ENCODE measurements at places on chromosomes 4 and X.

DNA sequence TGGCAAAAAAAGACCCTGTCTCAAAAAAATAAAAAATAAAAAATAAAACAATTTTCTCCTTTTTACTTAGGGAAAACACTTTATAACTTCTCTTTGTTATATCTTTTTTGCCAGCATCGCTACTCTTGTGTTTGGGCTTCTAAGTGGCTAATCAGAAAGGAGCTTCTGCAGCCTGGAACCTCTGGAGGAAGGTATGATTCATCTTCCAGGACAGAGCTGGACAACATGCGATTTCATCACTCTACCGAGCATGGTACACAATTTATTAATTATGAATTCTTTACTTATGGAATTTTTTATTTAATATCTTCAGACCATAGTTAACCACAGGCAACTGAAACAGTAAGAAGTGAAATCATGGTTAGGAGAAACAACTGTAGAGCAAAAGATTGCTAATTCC is 1254.3 kb upstream of the AGA start:
- DNase-seq: no peak

GRCh38 chrX:129984111-129984958 is 1.9 kb downstream of the BCORL1 start:
- DNase-seq: no peak

DNA sequence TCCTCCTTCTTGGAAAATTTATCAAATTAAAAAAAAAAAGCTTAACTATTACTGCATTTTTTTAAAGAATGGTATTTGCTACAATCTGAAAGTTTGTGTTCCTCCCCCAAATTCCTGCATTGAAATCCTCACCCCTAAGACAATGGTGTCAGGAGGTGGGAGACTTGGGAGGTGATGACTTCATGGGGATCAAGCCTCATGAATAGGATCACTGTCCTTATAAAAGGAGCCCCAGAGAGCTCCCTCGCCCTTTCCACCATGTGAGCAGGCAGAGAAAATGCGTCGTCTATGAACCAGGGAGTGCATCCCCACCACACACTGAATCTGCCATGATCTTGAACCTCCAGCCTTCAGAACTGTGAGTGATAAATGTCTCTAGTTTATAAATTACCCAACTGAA is 38.0 kb downstream of the DHRSX start:
- no peak for DNase-seq

- no peak for DNase-seq
Observed at GRCh38 chr4:89640620-89641366, 196.2 kb downstream of the SNCA start.

- DNase-seq: no peak
Observed at GRCh38 chr4:113495790-113496189, 265.7 kb downstream of the CAMK2D start.

GRCh38 chrX:100413229-100413628 is 3.2 kb upstream of the PCDH19 start:
- peak; percentile 30 for DNase-seq

GRCh38 chr4:139734201-139734874 is 68.7 kb downstream of the MGST2 start:
- no peak for DNase-seq

DNA sequence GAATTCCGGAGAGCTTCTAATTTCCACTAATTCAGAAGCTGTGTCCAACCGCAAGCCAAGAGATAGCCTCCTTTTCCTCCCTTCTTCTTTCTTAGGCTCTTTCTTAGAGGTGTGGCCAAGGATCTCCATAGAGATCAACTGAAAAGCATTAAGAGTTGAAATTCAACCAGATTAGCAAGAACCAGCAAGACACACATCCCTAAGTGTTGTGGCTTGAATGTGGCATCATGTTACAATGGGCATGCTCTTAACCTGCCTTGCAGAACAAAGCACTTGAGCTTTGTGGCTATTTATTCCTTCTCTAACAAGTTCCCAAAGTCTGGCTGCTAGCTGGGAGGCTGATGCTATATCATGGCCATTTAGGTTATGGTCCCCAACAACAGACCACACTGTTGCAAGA is 10.4 kb downstream of the ANOS1 start:
- DNase-seq: no peak

GRCh38 chr4:152257601-152258066 is 278.3 kb downstream of the FBXW7 start:
- no peak for DNase-seq

GRCh38 chr4:45477311-45477733 is 646.5 kb downstream of the GABRG1 start:
- no peak for DNase-seq

- DNase-seq: no peak
Observed at GRCh38 chrX:11304829-11305228, 11.6 kb downstream of the AMELX start.

DNA sequence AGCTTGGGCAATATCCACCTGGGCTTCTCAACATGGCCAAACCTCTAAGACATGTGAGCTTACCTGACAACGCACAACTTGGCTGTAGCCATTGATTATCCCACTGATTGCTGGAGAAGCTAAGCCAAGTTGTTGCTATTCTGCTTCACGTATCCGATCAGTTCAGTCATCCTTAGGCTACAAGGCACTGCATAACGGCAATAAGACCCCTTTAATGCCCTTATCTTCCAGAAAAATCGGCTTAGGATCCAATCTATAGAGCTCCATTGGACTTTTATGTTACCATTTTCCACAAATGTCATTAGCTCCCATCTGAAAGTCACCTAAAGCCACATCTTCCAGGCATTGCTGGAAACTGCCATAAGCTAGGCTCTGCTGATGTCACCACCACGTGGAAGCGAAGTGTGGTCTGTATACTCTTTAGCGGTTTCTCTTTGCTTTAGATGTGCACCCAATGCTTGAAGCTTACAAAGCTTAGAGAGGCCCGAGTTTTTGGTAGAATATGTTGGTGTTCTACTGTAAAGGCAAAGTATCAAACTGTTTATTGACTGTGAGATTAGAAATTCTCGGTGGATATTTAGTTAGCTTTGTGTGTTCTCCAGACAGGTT is 163.1 kb downstream of the CPE start:
- DNase-seq: no peak

DNA sequence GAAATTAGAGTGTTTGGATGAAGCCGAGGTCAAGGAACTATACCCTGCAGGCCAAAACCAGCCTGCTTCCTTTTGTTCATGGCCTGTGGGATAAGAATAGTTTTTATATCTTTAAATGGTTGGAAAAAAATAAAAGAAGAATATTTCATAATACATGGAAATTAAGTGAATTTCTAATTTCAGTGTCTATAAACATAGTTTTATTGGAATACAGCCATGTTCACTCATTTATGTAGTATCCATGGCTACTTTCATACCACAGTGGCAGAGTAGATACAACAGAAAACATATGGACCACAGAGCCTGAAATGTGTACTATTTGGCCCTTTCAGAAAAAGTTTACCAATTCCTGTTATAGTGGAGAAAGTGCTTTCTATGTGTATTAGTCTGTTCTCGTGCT is 13.6 kb downstream of the LIMCH1 start:
- no peak for DNase-seq

- peak; percentile 15 for DNase-seq
Observed at GRCh38 chr4:173318648-173319211, 15.4 kb downstream of the HMGB2 start.

DNA sequence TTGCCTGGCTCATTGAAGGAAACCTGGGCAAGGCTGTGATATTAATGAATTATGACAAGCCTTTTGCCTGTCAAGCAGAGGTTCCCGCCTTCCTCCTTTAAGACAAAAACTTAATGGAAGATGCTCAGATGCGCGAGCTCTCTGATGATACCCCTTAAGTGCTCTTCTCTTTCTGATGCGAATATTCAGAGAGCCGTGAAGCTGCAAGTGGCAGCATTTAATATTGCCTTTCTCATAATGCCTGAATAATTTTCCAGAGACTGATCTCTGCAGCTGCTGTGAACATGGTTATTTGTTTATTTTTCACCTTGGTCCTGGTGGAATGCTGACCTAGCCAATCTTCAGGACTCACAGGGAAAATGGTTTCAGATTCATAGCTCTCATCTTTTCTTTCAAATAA is 251.8 kb downstream of the TENM3 start:
- no peak for DNase-seq

GRCh38 chr4:3702561-3703221 is 63.5 kb upstream of the ADRA2C start:
- no peak for DNase-seq

GRCh38 chrX:19775830-19776485 is 111.4 kb downstream of the SH3KBP1 start:
- DNase-seq: no peak

- DNase-seq: no peak
Observed at GRCh38 chr4:126215759-126216158, 901.0 kb downstream of the FAT4 start.

DNA sequence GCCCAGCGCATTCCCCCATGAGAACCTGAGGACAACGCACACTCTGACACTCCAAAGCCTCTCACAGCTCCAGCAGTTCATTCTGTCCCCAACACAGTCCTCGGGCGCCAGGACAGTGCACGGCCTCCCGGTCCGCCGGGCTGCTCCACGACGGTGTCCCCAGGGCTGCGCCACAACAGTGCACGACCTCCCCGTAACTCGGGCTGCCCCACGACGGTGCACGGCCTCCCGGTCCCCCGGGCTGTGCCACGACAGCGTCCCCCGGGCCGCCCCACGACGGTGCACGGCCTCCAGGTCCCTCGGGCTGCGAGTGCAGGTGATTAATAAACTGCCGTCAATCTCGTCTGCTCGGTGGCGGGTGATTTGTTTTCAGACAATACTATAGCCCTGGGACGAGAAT is 585.1 kb upstream of the FRG1 start:
- no peak for DNase-seq

- no peak for DNase-seq
Observed at GRCh38 chr4:121049072-121049599, 23.2 kb downstream of the NDNF start.

GRCh38 chrX:116181300-116181699 is 10.8 kb downstream of the AGTR2 start:
- no peak for DNase-seq

- DNase-seq: no peak
Observed at GRCh38 chr4:8727131-8727530, 134.6 kb downstream of the CPZ start.

GRCh38 chrX:65643531-65644052 is 23.9 kb upstream of the MSN start:
- no peak for DNase-seq

- no peak for DNase-seq
Observed at GRCh38 chr4:126568652-126569570, 1063.8 kb upstream of the INTU start.

- no peak for DNase-seq
Observed at GRCh38 chr4:27717431-27717755, 856.8 kb downstream of the STIM2 start.

- no peak for DNase-seq
Observed at GRCh38 chrX:15500497-15500966, at the start of gene BMX. BMX (plus strand) TSS chrX:15500807; CDS start chrX:15508354, 7,547 bp downstream.

GRCh38 chrX:40539214-40540142 is 41.3 kb upstream of the ATP6AP2 start:
- DNase-seq: peak; percentile 11

- no peak for DNase-seq
Observed at GRCh38 chrX:7704205-7704604, 138.8 kb upstream of the VCX start.

DNA sequence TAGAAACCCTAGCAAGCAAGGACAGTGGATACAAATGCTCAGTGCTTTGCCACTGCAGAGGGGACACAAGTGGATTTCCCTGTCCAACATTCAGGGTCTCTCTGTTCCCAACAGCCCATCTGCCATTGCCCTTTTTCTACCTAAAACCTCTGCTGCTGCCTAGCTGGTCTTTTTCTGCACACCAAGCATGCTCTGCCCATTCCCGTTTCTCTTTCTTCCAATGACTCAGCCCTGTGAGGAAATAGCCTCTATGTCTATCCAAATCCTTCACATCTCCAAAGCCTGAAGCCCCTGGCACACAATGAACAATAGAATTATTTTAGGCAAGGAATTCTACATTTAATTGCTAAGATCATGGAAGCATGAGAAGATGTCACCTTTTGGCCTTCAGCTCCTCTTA is 5.7 kb upstream of the AMELX start:
- DNase-seq: no peak

GRCh38 chr4:173507471-173508385 is 22.3 kb downstream of the HAND2 start:
- DNase-seq: no peak

- DNase-seq: peak; percentile 0
Observed at GRCh38 chr4:80361329-80361900, 25.9 kb downstream of the CFAP299 start.

DNA sequence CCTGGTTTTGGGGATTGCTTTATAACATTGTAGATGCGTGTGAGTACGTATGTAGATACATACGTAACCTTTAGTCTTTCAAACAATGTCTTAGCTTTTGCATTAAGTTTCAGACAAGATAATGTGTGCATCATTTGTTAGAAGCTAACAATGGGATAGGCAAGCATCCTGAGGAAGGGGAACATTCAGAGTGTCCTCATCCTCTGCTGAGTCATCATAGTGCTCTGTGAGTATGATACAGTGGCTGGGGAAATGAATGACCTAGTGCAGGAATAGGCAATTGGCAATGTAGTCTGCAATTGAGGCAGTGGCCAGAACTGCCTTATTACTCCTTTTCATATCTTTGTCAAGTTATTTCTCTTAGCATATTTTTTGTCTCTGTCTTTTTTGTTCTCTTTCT is 7.3 kb downstream of the NAP1L5 start:
- no peak for DNase-seq

DNA sequence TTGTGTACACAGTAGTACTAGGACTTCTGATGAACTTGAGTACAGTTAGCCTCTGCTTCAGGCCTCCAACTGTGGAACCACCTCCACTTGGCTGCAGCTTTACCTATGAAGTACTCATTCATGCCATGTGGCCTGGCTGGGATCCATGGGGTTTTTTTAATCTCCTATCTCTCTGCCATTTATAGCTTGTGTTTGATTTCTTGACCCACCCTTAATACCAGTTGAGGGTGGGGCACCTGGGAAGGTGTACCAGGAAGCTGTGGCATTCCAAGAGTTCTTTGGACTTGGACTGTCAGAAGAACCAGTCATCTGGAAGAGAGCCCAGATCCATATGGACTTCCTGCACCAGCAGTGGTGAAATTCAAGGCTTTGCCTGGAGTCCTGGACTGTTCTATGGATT is 230.1 kb downstream of the SHROOM3 start:
- peak; percentile 54 for DNase-seq

DNA sequence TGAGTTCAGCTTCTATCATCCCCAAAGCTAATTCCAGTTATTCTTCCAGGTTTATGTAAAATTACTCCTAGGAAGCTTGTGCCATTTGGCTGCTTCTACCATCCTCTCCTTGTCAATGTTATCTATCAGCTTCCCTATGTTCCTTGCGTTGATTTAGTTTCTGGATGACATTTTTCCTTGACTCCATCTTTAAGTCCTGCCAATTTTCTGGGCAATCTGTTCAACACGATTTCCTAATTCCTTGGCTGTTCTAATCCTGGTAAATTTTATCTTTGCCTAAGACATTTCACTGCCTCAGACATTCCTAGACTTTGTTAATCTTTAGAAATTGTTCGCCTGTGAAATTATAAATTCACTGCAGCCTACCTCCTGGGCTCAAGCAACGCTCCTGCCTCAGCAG is 125.1 kb downstream of the PDS5A start:
- no peak for DNase-seq

Measured in NCI-H2029 (cell line).